Putamen (tissue), 1 donor: ENCODE measurements at places on chromosomes 7 and 10.
A peak's percentile ranks its signal among the peaks of the same experiment; 100 is the strongest.

DNA sequence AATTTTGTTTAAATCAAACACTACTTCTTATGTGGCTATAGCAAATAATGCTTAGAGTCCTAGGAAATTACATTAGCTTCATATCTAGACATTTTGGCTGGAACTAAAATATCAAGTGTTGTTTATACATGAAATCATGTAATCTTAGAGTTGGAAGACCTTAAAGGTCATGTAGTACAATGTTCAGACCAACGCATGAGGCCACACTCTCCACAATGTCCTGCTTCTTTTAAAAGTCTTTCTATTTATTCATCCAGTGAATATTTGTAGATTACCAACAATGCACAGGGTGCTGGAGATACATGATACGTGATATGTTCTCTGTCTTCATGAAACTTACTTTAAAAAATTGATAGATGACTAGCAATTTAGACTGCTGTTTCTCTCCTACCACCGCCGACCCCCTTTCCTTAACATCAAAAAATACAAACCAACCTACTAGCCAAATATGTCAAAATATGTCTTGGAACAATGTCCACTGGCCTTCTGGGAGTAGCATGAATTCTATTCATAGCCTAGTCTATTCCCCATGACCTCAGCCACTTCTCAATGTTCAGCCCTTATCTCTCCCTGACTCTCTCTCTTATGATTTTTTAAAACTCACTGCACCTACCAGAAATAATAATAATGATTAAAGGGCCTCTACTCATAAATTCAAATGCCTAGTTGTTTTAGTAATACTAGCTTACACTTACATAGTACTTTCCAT lies 59.5 kb upstream of the CAV2 start:
- DNase-seq, result no peak

DNA sequence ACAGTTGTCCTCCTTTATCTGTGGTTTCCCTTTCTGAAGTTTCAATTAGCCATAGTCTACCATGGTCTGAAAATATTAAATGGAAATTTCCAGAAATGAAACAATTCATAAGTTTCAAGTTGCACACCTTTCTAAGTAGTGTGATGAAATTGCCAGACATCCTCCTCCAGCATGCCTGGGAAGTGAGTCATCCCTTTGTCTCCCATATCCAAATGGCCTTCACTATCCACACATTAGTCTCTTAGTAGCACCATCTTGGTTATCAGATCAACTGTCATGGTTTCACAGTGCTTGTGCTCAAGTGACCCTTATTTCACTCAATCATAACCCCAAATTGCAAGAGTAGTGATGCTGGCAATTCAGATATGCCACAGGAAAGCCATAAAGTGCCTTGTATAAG lies 83.4 kb upstream of the PPP1R9A start:
- no peak for DNase-seq

DNA sequence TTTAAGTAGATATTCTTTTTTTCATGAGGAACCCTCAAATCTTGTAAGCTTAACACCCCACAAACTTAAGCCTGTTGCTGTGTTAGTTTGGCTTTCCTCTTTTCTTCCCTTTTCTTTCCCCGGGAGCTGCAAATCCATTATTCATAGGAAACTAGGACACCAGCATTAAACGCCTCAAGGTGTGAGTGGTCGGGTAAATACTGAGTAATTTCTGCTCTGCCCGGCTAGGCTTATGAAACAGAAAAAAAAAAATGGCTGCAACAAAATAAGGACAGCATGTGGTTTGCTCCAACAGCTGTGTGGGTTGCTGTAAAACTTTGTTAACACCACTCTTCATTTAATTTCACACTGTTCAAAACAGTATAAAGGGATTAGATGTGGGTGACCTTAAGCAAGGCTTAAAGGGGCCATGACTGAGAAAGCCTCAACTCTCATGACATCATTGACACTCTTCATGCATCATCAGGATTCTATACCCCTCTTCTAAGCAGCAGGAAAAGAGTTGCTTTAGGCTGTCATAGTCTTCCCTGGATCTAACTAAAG lies 104.1 kb downstream of the AOAH start:
- DNase-seq, result no peak

DNA sequence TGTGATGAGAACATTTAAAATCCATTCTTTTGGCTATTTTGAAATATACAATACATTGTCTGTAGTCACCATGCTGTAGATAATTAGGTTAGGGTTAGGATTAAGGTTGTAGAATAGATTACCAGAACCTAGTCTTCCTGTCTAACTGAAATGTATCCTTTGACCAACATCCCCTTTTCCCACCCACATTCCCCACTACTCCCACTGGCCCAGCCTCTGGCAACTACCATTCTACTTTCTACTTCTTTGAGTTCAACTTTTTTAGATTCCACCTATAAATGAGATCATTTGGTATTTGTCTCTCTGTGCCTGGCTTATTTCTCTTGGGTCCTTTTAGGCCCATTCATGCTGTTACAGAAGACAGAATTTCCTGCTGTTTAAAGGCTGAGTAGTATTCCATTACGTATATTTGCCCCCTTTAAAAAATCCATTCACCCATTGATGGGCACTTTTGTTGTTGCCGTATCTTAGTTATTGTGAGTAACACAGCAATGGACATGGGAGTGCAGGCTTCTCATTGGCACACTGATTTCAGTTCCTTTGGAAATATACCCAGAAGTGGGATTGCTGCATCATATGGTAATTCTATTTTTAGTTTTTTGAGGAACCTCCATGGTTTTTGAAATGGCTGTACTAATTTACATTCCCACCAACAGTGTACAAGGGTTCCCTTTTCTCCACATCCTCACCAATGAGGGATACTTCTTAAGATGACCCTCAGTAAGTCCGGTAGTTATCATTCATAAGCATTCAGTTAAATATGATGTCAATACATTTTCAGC lies 104.0 kb downstream of the RALA start:
- DNase-seq, result no peak

GRCh38 chr7:26862834-26863233 lies 1.6 kb downstream of the SKAP2 start:
- no peak for DNase-seq

GRCh38 chr7:55306331-55306730 lies 58.8 kb upstream of the LANCL2 start:
- peak; percentile 49 for DNase-seq

DNA sequence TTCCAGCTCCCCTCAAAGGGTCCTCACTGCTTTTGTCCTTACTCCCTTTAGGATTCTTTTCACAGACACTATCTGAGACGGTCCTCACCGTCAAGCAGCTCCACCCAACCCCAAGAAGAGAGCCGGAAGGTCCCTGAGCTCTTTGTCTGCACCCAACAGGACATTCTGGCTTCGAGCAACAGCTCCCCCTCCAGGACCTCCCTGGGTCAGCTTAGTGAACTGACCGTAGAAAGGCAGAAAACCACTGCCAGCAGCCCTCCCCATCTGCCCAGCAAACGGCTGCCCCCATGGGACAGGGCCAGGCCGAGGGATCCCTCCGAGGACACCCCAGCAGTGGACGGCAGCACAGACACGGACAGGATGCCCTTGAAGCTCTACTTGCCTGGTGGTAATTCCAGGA lies 19.9 kb downstream of the MINDY4 start:
- no peak for DNase-seq

DNA sequence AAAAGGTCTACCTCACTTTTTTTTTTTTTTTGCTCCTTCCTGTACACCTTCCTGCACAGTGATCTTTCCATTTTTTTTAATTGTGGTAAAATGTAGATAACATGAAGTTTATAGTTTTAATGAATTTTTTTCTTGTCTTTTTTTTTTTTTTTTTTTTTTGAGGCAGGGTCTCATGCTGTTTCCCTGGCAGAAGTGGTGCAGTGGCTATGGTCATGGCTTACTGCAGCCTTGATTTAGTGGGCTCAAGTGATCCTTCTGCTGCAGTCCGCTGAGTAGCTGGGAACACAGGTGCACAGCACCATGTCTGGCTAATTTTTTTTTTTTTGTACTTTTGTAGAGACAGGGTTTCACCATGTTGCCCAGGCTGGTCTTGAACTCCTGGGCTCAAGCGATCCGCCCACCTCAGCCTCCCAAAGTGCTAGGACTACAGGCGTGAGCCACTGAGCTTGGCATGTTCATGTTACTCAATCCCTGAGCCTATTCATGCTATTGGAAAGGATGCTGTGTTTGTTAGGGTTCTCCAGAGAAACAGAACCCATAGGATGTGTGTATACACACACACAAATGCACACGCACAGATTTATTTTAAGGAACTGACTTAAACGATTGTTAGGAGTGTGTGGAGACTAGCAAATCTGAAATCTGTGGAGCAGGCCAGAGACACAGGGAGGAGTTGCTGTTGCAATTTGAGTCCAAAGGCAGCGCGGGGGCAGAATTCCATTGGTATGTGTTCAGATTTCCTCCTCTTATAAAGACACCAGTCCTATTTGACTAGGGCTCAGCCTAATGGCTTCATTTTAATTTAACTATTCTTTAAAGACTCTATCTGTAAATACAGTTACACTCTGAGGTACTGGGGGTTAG lies 29.1 kb downstream of the GALNT11 start:
- DNase-seq, result no peak

DNA sequence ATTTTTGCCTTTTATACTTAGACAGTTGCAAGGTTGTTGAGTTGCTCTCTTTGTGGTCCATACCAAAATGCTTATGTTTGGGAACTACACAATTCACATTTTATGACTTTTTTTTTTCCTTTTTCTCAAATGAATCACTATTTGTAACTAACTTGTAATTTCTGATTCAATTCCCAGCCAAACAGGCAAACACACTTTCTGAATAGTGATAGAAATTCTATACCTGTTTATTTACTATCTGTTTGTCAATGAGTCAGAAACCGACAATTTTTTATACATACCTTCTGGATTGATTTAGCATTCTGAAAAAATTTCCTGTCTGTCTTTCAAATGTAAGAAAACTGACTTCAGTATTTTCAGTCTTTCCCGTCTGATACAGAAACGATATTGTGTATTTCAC lies 69.1 kb downstream of the MBL2 start:
- no peak for DNase-seq
